Activated naive CD4-positive, alpha-beta T cell treated with anti-CD3 and anti-CD28 coated beads, Interleukin-2, amount 50 U/mL, for 72 hours (primary cell): ENCODE measurements at places on chromosomes 13 and 19.

- no peak for DNase-seq
Observed at GRCh38 chr19:1045247-1045603, 5.3 kb downstream of the ABCA7 start.

- no peak for DNase-seq
Observed at GRCh38 chr19:32256341-32256975, 89.0 kb upstream of the ZNF507 start.

- DNase-seq, result no peak
Observed at GRCh38 chr13:40818926-40819325, 29.5 kb downstream of the SLC25A15 start.

DNA sequence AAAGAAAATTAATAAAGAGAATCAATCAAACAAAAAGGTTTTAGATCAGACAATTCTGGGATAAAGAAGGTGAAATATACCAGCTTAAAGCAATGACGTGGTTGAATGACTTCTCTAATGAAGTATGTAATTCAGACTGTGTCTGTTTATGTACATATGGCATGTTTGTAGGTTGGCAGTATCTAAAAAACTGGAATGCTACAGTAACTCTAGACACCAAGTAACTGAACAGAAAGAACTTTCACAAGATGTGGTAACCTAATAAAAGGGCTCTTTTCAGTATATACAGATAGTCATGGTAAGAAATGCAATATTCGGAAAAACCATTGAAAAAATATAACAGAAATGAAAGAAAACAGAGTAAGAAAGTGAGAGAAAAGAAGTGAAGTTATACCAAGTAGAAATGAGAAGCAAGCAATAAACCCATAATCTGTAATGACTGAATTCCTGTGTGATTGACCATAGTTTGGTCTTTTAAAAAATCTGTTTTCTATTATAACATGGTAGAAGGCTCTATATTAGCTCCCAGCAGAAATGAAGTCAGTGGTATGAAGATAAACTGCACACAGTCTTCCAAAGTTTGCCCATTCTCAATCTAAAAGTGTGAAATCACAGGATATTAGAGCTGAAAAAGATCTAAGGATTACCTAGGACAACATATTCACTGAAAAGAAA, 31.4 kb downstream of the ELF1 start:
- no peak for DNase-seq

GRCh38 chr13:99867535-99868257, 103.9 kb downstream of the ZIC5 start:
- DNase-seq, result no peak
